ENCODE measurements at places on chromosomes 3 and 15.

DNA sequence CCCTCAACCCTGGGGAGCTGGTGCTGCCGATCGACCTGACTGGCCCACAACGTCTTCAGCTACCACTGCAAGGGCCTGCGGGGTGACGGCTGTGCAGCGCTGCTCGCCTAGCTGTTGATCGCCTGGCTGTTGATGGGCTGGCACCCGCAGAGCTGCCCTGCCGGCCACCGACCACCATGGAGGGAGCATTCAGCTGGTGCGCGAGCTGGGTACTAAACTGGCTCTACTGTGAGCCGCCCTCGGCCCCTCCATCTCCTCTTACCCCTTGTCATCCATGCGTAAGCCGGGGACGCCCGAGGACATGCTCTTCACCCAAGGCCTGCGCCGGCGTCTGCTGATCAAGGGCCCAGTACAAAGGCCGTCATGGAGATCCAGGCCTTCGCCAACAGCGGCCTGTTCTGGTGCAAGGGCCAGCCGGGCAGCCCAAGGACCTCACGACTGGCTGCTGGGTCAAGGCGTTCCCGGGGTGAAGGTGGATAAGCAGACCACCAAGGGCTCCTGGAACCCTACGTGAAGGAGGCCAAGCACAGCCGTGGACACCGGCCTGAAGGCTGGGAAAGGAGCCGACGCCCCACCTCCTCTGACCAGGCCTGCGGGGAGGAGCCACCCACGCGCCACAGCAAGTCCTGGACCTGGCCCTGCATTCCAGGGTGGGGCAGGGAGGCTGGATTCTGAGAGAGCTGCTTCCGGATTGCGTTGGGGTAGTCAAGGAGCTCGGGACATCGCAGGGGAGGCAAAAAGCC is 46.9 kb downstream of the SFMBT1 start:
- H3K4me1 ChIP-seq: no peaks in the 10 kb centered on the region
- DNase-seq: no peak
- H3K36me3 ChIP-seq: no peaks in the 10 kb centered on the region
- no peak overlapping the region for H3K27ac ChIP-seq
- H3K27me3 ChIP-seq: no peaks in the 10 kb centered on the region

GRCh38 chr15:63852407-63852806 is 18.7 kb upstream of the HERC1 start:
- no peaks in the 10 kb centered on the region for H3K27me3 ChIP-seq
- H3K4me1 ChIP-seq: no peaks in the 10 kb centered on the region
- no peak overlapping the region for H3K4me3 ChIP-seq

GRCh38 chr3:183454064-183454463 is 25.6 kb upstream of the MCF2L2 start:
- no peak for DNase-seq
- no peak overlapping the region for H3K4me3 ChIP-seq
- no peaks in the 10 kb centered on the region for H3K4me1 ChIP-seq

- no peak overlapping the region for H3K27ac ChIP-seq
- no peak overlapping the region for H3K4me3 ChIP-seq
- no peaks in the 10 kb centered on the region for H3K36me3 ChIP-seq
Observed at GRCh38 chr3:178966299-178967176, 105.1 kb downstream of the ZMAT3 start.

GRCh38 chr3:52036222-52036694 is 20.1 kb downstream of the DUSP7 start:
- H3K27ac ChIP-seq: no peak overlapping the region
- H3K27me3 ChIP-seq: no peaks in the 10 kb centered on the region
- no peaks in the 10 kb centered on the region for H3K4me1 ChIP-seq
- no peak overlapping the region for H3K4me3 ChIP-seq
- no peak for DNase-seq
